ENCODE measurements at places on chromosomes 5 and 9. TPM values are rescaled to one million over a fixed set of nuclear protein-coding genes. Genes with fewer than 3 reads are reported as not detected.

Gene DROSHA
- total RNA-seq, result 73.6 TPM

Gene ROPN1L
- total RNA-seq, result 1.1 TPM

Gene SFXN1
- total RNA-seq, result 49.2 TPM

Gene SPARC
- 1,386 TPM for total RNA-seq

Gene STING1
- 48.5 TPM for total RNA-seq

Gene POU5F2
- 5.1 TPM for total RNA-seq

Gene FBXL7
- 19.6 TPM for total RNA-seq

Gene GABRG2
- not detected for total RNA-seq
